ENCODE measurements at places on chromosomes 2 and 18. TPM values are rescaled to one million over a fixed set of nuclear protein-coding genes. Genes with fewer than 3 reads are reported as not detected.

The TRABD2A gene
- total RNA-seq, result 9.7 TPM

The CCT4 gene
- 320 TPM for total RNA-seq

The SPP2 gene
- not detected for total RNA-seq

The DBI gene
- total RNA-seq, result 396 TPM

The PLA2R1 gene
- total RNA-seq, result 1.7 TPM

The DES gene
- 0.06 TPM for total RNA-seq

The DCDC2C gene
- total RNA-seq, result 0.55 TPM

The LCT gene
- total RNA-seq, result 0.03 TPM

The IL1R1 gene
- 40.2 TPM for total RNA-seq

The SCN9A gene
- total RNA-seq, result 2.8 TPM

The PARD6G gene
- total RNA-seq, result 2.8 TPM

Data from A549 treated with CORT108297 at 1 μM for 4 hours (cell line).